ENCODE measurements at places on chromosomes 12 and 14.
A peak's percentile ranks its signal among the peaks of the same experiment; 100 is the strongest.

DNA sequence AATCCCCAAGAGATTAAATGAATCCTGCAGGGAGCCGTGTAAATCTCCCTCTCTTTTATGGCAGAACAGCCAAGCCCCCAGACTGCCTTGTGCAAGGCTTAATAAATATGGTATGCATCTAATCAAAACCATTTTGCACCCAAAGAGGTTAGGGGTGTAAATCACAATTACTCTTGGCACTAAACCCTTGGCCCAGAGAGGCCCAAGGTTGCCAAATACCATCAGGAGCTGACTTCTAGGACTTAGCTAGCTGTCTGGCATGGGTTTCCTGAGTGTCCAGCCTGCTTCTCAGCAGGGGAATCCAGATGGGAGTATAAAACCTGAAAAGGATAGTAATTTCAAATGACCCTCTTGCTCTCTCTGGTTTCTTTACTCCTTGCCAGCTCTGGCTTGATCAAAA lies 610.4 kb downstream of the MED13L start:
- no peak for DNase-seq

GRCh38 chr12:2053691-2054090 lies 904 bp downstream of the CACNA1C start:
- DNase-seq, result no peak

DNA sequence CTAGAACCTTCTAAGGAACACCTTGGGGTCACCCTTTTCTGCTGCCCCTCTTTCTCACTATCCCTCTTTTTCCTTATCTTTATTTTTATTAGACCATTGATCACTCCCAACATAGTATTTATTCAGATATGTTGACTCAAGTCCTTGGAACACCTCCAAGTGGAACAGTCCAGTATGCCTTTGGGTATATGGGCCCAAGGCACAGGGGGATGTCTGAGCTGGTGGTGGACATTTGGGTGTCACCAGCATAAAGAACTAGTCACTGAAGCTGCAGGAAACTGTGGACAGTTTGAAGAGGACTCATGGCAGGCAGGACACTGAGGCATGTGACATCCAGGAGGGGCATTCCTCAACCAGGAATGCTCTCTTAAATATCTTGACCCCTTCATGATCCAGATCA lies 105.6 kb downstream of the VEZT start:
- no peak for DNase-seq

- no peak for DNase-seq
Measured at GRCh38 chr14:24911324-24912109, 138.4 kb downstream of the STXBP6 start.

DNA sequence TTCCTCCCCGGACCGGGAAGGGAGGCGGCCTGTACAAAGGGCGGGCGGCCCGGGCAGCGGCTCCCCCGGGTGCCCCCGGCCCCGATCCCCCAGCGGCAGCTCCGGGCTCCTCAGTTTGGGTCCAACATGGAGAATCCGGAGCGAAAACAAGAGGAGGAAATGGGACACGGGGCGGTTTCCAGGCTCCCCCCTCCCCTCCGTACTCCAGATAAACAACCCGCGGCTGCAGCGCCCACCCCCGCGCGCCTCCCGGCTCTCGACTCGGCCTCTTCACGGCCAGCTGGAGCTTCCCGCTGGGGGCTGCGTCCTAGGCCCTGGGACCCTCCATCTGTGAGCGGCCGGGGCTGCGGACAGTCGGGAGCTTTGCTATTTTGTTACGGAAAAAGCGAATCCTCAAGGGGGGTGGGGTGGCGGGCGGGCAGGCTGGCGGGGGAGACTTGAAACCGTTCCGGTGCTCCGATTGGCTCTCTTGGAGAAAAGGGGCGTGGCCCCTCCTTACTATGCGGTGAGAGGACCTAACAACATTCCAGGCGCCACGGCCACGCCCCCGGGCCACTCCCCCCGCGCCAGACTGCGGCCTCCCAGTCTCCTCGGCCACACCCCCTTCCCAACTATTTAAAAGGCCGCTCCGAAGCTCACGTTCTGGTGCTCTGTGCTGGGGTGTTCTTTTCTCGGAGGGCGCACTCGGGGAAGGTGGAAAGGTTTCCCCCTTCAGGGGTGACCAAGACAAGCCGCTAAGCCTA lies at the start of gene CTDSP2:
Gene CTDSP2, minus strand, starts transcription at position 153 of the 743 bp plus-strand sequence. CDS start 294 bp downstream, outside the sequence.
- DNase-seq, result peak; percentile 99

DNA sequence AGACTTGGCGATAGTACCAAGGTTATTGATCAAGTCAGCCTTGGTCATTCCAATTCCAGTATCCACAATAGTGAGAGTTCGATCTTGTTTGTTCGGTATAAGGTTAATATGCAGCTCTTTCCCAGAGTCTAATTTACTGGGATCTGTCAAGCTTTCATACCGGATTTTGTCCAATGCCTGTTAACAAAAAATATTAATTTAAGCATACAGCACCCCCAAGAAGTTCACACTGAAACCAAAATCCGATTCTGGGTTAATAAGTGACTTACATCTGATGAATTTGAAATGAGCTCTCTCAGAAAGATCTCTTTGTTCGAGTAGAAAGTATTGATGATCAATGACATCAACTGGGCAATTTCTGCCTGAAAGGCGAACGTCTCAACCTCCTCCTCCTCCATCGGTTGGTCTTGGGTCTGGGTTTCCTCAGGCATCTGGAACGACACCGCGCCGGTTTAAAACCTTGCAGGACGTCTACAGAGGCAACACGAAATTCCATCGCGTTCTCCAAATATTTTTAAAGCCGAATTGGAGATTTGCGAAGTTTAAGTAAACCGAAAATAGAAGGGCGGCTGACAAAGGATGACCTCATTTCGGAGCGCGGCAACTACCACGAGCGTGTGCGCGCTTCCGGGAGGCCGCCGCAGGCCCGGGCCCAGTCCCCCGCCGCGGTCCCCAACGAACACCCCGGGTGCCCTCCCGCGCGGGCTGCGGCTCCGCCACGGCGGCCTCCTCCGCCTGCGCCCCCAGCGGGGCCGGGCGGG lies 716 bp downstream of the HSP90AA1 start:
- DNase-seq, result no peak

GRCh38 chr12:80716696-80717469 lies at the start of gene MYF5:
Gene MYF5 (plus strand): TSS chr12:80716912. CDS start chr12:80717064, 152 bp downstream.
- no peak for DNase-seq

- peak; percentile 14 for DNase-seq
Measured at GRCh38 chr14:64235652-64236640, 58.2 kb downstream of the ESR2 start.

DNA sequence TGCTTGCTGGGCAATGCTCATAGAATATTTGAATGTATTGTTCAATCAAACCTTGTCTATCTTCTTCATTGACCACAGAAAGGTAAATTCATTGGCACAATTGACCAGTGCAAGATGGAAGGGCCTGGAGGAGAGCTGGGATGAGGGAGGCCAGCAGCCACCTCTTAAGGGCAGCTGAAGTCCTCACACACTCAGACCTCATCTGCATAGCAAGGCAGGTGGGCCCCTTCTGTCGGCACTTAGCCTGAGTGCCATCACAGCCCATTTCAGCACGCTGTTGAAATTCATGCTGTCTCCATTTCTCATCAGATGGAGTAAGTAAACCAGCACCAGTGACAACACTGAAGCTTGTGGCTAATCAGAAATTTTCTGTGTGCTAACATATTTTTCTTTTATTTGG lies 25.4 kb upstream of the HMGA2 start:
- no peak for DNase-seq

GRCh38 chr12:20442322-20442721 lies 74.0 kb downstream of the PDE3A start:
- no peak for DNase-seq

GRCh38 chr14:77314043-77314442 lies 6.6 kb downstream of the POMT2 start:
- no peak for DNase-seq

All from NCI-H187 (cell line).